HS-27A (cell line): ENCODE measurements at places on chromosomes 5 and 9.
A peak's percentile ranks its signal among the peaks of the same experiment; 100 is the strongest.

DNA sequence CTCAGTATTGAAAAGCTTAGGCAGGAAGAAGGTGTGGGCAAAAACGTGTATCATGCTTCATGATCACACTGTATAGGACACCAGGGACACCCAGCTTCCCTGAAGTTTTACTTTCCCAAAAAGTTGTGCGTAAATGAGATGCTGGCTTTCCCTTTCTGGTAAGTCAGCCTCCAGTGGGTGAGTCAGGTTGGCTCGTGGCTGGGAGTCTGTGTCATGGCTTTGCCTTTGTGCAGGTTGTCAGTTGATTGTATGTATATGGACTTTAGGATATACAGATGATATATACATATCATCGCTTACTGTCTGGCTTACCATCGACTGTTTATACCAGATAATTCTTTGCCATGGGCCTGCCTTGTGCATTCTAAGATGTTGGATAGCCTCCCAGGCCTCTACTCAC, 34.2 kb downstream of the ADRB2 start:
- DNase-seq: no peak

- DNase-seq: no peak
Observed at GRCh38 chr9:105291422-105291859, 47.0 kb downstream of the SLC44A1 start.

GRCh38 chr9:120916588-120916987, 10.0 kb downstream of the TRAF1 start:
- no peak for DNase-seq

DNA sequence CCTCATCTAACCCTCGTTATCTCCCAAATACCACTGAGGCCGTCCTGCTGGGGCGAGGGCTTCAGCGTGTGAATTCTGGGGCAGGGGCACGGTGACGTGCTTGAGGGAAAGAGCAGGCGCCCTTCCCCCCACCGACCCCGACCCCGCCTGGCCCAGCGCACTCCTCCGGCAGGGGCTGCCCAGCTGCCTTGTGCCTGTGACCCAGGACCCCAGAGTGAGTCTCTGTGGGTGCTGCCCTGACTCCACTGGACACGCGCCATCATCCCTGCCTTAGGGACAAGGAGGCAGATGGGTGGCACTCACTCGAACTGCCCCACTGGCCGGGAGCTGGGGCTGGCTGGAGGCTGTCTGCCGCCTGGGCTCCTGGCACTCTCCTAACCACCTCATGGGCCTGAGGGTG, 136.2 kb upstream of the LPCAT1 start:
- DNase-seq: no peak

- no peak for DNase-seq
Observed at GRCh38 chr5:38184627-38185026, 73.7 kb upstream of the EGFLAM start.

DNA sequence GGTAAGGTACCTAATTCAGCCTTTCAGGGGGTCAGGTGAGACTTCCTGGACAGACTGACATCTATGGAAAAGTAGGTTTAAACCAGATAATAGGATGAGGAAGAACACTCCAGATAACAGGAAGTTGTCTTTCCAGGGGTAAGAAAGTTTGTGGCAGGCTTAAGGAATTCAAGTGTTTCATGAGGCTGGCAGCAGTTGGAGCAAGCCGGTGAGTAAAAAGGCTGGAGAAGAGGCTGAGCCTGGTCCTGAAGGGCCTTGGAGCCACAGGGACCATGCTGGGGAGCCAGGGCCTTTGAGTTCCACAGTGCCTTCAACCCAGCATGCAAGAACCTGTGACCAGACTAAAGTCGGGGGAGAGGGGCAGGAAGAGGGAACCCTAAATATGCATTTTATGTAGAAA, 353.4 kb downstream of the SPOCK1 start:
- DNase-seq: no peak

DNA sequence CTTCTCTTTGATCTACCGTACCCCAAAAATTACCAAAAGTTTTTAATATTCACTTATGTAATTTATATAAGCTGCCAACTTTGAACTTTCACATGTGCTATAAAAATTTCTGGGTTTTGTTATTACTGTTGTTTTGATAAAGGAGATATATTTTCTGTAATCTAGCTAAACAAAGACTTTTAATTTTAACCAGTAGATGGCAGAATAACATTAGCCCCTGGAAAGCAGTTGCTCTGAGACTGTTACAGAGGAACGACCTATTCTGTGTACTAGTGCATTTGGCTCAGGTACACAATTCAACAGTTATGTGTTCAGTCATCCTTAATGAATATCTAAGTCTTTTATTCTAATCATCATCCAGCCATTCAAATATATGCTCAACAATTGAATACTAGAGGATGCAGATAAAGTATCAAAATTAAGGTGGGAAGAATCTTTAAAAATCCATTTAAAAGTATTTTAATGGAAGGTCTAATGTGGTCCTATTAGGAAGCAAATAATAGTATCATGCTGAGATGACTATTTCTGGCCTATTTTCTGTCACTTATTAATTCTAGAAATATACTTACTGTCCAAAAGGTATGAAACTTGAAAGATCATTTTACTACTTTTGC, 8.6 kb downstream of the KLHL9 start:
- no peak for DNase-seq

GRCh38 chr5:153998010-153998409, 40.7 kb downstream of the FAM114A2 start:
- DNase-seq: no peak

- peak; percentile 54 for DNase-seq
Observed at GRCh38 chr5:81768935-81769452, 18.1 kb upstream of the SSBP2 start.

DNA sequence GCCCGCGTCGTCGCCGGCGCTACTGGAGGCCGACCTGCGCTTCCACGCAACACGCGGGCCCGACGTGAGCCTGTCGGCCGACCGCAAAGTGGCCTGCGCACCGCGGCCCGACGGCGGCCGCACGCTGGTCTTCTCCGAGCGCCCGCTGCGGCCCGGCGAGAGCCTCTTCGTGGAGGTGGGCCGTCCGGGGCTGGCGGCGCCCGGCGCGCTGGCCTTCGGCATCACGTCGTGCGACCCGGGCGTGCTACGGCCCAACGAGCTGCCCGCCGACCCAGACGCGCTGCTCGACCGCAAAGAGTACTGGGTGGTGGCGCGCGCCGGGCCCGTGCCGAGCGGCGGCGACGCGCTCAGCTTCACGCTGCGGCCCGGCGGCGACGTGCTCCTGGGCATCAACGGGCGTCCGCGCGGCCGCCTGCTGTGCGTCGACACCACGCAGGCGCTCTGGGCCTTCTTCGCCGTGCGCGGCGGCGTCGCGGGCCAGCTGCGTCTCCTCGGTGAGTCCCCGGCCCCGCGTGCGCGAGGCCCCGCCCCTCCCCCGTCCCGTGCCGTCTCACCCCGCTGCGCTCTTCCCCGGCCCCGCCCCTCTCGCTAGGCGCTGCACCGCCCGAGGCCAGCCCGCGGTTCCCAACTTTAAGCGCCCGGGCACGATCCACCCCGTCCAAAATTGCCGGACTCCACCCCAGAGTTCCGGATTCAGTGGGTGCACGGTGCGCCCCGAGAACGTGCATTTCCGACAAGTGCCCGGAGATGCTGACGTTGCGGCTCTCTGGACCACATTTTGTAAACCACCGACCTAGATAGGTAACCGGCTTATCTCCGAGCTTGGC, 42.8 kb downstream of the NEURL1B start:
- no peak for DNase-seq

DNA sequence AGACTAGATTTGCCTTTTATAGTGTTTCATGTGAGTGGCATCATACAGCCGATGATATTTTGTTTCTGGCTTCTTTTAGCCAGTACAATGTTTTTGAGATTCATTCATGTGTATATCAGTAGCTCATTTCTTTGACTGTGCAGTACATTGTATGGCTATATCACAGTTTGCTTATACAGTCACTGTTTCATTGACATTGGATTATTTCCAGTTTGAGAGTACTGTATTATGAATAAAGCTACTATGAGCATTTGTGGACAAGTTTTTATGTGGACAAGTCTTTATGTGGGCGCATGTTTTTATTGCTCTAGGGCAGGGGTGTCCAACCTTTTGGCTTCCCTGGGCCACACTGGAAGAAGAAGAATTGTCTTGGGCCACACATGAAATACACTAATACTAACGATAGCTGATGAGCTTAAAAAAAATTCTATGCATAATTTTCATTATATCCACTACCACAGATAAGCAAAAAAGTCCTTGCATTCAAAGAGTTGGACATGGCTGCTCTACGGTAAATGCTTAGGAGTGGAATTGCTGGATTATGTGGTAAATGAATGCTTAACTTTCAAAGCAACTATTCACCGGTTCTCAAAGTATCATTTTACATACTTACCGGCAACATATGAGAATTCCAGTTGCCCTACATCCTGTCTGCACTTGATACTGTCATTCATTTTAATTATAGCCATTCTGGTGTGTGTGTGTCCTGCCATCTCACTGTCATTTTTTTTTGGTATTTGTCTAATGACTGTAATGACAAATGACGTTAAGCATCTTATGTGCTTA, 177.8 kb downstream of the RGS3 start:
- no peak for DNase-seq

- DNase-seq: no peak
Observed at GRCh38 chr5:141633871-141634561, 2.6 kb downstream of the HDAC3 start.

GRCh38 chr5:141799507-141800167, 78.6 kb downstream of the PCDH1 start:
- no peak for DNase-seq

- no peak for DNase-seq
Observed at GRCh38 chr5:74310997-74311930, 329.3 kb downstream of the ENC1 start.
